ENCODE measurements at places on chromosomes 6 and 20.
A peak's percentile ranks its signal among the peaks of the same experiment; 100 is the strongest.

- no peak for DNase-seq
Observed at GRCh38 chr6:69756366-69756765, 40.4 kb downstream of the LMBRD1 start.

- DNase-seq: no peak
Observed at GRCh38 chr6:91653895-91654294, 1067.0 kb upstream of the MAP3K7 start.

DNA sequence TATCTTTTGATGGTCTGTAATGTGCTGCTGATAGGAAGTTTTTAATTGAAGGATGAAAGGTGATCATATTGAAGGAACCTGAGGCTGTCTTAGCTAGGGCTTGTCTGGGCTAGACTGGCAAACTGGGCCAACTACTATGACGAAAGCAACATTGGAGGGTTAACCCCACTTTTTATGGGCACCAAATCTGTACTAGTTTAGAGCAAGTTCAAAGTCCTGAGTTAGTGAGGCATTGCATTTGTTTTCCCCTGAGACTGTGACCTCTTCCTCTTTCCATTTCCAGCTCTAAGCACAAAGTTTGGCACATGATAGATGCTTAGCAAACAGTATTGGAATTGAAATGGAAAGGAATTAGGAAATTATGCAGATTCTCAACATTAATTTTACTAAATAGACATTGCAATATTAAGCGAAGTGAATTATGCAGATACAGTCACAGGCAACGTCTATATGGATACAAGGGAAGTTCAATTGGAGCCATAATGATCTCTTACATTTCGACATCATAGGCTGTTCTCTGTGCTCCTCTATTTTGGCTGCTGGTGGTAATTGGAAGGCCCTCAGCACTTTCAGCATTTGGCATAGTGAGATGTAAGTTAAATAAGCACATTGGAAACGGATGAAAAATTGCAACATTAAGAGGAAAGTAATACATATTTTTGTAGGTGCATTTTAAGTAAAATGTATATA, 22.2 kb downstream of the CEP57L1 start:
- no peak for DNase-seq

DNA sequence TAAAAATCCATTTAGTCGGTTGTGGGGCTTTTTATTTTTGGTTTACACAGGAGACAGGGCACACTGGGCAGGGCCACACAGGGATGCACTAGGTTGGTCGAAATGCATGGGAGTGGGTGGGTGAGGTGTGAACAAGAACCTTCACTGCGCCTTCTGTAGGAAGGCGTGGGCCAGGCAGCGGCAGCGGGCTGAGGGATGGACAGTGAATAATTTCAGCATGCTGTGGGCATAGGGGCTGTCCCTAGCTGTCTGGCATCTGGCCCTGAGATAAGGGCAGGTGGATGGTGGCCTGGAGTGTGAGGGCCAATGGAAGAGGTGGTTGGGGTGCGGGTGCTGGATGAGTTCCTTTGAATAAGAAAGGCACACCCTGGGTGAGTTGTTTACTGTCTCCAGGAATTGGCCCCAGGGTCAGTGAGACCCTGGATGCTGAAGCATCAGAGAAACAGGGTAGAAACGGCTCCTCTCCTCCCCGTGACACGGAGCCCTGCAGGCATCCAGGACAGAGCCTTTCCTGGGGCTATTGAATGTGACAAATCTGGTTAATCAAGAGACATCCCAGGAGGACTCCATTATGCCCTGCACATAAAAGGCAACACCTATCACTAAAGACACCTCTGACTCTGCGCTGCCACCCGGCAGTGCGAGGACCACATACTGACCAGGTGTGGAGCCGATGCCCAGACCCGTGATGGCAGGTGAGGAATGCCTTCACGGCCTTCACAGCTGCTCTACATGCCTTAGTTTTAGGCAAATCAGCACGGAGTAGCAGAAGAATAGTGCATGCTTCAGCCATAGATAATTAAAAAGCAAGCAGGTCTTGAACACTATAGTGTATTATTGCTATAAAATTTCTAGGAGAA, 123.0 kb upstream of the SNX9 start:
- DNase-seq: no peak

DNA sequence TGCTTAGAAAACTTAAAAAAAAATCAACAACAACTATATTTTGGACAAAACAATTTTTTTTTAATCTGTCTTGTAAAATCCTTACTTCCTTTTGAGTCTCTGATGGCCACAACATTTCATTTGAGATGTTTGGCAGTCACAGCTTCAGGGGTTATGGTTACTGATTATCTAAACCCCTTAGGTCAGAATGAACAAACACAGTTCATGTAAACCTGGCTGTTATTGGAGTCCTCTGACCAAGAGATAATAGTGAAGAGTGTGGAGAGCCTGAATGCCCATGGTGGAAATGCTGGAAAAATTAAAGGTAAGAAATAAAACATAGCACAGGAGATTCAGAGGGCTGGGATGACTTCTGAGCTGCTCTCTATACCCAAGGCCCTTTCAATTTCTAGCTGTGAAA, 38.2 kb downstream of the TMX4 start:
- DNase-seq: no peak

DNA sequence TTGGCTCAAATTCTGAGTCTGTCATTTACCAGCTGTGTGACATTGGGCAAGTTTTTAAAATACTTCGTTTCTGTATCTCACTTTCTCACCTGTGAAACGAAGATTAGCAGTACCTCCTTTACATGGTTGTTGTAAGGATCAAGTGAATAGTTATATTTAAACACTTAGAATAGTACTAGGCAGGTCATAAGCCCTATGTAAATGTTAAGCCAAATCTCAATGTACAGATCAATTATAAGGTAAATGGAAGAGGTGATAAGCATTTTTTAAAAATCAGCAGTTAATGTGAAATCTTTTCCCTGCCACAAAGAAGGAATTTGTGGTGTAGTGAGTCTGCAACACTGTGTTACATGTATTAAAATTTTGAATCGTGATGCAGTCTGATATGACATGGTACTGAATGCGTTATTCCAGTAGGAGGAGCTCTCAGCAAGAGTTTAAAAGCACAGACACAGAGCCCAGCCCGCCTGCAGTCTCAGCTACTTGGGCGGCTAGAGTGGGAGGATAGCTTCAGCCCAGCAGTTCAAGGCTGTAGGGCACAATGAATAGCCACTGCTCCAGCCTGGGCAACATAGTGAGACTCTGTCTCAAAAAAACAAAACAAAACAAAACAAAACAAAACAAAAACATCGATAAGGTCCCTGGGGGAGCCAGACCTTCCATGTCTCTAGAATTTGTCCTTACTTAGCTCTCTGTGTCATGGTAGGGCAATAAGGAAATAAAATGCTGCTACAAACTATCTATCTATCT, 46.0 kb downstream of the GTF2H5 start:
- DNase-seq: peak; percentile 28

DNA sequence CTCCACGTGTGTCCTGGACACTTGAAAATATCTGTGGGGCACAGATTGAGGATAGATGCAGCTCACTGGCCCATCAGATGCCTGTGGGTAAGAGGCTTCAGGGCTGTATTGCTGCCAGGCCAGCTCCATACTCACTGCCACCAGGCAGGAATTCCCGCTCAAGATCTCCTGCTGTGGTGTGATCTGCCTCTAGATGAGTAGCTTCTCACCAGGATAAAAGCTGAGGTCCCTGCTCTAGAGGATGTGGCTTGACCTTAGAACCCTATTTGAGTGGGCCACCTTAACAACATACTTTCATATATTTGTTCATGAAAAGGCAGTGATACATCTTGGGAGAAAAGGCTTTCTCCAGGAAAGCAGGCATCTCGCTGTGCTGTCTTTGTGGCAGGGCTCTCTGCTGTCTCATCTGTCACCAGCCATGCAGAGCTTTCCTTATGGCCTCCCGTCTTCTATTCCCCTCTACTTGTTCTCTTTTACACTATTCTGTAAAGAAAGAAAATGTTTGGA, 165.7 kb upstream of the RNF217 start:
- no peak for DNase-seq

- DNase-seq: no peak
Observed at GRCh38 chr6:150078788-150079187, 9.9 kb upstream of the ULBP3 start.

DNA sequence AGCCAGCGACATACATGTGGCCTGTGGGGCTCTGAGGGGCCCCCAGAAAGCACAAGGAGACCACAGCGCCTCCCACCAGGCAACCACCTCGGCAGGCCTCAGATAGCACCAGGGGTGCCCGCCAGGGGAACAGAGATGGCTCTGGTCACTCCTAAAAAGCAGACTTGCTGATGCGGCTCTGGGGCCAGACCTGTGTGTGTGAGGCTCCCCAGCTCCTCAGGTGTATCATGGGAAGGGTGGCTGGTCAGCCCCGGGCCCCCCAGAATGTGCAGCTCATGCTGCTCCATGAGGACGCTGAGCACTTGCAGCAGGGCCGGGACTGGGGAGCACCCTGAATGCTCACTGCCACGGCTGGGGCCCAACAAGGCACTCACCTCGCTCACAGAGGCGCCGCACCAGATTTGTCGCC, 60.2 kb downstream of the PYGB start:
- DNase-seq: no peak

DNA sequence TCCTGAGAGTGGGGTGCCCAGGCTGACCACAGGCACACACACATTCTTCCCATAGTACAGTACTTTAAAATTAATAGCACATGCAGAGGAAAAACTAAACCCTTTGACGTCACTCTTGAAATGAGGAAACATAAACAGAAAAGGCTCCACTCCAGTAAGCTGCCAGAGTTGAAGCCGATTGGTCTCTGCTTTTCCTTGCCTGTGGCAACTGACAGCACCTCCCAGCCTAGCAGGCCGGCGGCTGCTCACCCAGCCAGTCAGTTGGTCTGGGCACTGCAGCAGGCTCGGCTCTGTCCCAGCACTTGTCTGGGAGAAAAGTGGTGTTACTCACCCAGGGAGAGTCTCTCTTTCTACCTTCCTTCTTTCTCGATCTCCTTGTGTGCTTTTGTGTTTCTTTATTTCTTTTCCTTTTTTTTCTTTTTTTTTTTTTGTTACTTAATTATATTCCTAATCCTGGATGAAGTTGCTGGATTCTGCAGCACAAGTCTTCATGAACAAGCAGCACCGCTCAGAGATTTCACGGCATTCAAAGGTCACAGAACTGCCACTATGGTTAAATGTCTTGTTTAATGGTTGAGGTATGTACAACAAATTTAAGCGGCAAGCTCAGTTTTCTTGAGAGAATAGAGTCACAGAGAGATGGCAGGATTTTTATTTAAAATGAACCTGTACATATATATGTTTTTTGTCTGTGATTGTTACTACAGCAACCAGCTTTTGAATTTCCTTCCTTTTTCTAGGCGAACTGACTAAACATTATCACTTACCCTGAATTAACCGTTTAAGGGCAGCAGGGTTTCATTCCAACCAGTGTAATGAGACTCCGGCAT, at the start of gene PDE7B:
TSS of gene PDE7B (plus strand) at position 260 of the 830 bp plus-strand sequence.
- DNase-seq: peak; percentile 95

DNA sequence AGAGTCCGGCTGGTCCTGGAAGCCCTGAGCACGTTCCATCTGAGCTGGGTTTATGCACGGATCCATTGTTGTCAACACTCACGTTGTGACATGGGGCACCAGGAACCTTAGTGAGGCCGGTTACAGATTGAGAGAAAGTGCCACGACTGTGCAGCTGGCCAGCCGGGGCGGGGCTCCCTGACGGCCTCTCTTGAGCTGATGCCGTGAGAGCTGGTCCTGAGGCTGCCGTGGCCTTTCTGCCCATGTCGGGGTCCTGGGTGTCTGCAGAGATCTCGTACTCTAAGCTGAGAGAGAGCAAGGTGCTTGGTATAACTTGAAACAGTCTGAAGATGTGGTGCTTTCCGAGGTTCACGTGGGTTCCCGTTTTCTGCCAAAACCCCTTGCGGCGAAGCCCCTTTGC, 10.0 kb downstream of the CDH4 start:
- DNase-seq: no peak

GRCh38 chr6:159460476-159460875, 232.6 kb downstream of the SOD2 start:
- no peak for DNase-seq

- no peak for DNase-seq
Observed at GRCh38 chr20:14544688-14545087, 207.3 kb upstream of the FLRT3 start.

DNA sequence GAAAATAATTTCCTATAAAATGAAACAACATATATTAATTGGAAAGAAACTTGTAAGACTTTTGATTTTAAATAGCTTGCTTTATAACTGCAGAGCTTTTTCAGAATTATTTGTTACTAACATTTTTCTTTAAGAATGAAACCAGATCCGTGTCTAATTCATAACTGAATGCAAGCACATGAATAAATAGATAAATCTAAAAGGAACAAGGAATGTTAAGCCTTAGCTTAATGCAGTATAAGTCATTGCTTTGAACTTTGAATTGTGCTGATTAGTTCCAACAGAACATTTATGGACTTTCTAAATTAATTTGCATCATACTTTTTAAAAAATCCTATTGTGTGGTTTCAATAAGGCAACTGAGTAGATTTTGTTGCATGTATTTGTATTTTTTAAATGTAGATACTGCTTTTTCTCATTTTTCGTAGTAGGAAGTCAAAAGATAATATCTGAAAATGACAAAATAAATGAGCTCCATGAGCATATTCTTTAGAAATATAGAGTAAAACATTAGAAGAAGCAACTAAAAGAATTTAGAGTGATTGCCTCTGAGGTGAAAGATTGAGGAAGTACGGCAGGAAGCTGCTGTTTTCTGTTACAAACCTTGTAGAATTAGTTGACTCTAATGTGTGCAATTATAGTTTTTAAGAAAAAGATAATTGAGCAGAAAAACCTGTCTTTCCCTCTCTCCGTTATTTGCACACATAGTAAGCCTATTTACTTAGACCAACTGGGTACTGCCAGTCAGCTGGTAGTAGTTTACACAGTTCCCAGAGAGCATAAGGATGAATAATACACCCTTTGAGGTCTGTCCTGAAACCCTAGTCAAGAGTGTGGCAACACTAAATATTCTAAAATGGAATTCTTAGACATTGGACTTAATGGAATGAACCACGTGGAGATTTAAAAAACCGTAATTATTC, 32.6 kb upstream of the SLC35D3 start:
- no peak for DNase-seq

DNA sequence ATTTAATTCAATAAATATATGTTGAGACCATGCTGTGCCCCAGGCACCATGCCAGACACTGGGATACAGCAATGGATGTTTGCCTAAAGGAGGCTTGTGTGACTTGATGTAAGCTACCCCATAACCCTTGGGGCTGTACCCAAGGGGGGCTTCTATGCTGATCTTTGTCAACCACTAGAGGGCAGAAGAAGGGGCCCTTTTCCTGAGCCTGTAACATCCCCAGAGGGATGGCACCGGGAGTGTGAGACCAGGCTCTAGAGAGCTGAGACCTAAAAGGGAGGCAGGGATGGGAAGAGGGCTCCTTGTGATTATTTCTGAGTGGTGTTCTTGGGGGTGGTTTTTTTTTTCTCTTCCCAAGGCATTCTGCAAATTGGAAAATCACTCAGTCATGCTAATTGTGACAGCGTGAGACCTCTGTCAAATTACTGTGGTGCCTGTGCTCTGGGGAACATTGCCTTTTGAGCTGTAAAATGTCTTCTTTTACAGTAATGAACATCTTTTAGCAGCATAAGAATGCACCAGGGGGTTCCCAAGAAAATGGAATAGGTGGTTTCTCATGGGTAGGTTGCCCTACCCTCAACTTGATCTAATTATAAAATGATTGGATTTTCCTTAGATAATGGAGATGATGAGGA, 138.7 kb upstream of the SLC24A3 start:
- DNase-seq: no peak

- no peak for DNase-seq
Observed at GRCh38 chr20:53434662-53435061, 159.0 kb downstream of the ZNF217 start.

Measured in GM04503 (cell line).